ENCODE measurements at places on chromosomes 7 and 10.

GRCh38 chr7:26667514-26668133 is 196.8 kb downstream of the SKAP2 start:
- ATAC-seq: peak; percentile 100

DNA sequence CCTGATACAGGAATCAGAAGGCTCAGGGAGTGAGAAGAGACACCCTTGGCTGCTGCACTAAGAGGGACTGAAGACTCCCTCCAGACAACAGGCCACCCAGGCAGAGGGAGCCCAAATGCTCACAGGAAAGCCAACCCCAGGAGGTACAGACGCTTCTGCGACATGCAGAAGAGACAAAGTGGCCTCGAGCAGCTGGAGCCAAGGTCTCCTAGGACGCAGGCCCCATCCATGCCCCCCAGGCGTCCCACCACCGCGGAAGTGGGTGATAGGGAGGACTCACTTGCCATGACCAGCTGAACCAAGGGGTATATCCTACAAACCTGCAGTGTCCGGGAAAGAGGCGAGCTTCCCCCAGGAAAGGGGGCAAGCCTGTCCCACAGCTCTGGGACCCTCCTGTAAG is 56.9 kb downstream of the CTBP2 start:
- ATAC-seq: no peak

DNA sequence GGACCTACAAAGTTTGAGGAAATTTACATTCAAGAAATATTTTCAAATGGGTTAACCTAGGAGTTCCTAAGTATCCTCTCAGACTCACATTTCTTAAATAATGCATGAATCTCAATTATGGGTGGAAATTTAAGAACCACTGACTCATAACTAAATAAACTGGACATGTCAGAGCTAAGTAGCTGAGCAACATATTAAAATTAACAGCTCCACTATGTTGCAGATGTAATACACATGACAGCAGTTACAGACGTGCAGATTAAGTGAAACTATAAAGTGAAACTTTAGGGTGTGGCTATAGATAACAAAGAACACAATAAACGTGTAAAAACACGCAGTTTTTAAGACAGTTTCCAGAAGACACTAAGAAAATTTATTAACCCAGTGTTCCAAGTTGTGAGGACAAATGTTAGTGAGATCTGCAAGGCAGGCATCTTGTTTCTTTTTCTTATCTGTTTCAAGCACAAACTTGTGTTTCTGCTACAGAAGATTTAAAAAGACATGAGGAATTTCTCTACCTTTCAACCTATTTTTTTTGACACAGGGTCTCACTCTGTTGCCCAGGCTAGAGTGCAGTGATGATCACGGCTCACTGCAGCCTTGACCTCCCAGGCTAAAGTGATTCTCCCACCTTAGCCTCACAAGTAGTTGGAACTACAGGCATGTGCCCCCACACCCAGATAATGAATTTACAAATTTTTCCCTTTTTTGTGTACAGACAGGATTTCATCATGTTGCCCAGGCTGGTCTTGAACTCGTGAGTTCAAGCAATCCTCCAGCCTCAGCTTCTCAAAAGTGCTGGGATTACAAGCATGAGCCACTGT is 25.3 kb downstream of the DNMBP start:
- ATAC-seq: no peak

DNA sequence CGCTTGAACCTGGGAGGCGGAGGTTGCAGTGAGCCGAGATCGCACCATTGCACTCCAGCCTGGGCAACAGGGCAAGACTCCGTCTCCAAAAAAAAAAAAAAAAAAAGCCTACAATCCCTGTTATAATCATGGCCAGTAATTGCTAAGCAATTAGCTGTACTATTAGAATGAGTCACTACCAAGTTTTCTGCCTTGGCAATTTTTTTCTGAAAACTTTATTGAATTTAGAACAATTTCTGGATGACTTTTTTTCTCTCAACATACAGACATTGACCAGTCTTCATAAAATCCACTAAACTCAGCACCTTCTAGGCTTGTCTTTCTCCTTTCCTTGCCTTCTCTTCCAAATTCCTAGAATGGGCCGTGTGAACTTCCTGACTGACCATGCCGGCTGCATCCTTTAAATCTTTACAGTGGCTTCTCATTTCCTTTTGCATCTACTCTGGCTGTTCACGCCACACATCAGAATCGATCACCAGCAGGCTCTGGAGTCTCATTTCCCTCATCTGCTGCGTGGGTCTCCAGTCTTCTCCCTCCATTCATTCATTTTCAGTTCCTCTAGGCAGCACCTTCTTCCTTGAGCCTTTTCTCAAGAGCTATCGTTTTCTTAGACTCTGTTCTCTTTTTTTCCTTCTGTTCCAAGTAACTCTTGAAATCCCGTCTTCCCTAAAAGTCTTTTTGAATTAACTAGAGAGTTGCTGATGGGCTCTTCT is 107.9 kb downstream of the KAT6B start:
- no peak for ATAC-seq

DNA sequence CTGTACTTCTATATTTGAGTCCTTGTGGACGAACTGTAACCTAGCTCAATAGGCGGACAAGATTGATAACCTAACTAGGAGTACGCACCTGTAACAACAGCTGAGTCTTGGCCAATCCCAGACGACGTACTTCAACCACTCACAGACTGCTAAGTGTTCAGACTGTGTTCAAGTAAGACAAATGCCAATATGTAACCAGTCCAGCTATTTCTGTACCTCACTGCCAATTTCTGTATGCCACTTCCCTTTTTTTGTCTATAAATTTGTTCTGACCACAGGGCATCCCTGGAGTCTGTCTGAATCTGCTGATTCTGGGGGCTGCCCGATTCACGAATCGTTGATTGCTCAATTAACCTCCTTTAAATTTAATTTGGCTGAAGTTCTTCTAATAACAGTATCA is 32.2 kb downstream of the HACD1 start:
- ATAC-seq: no peak

DNA sequence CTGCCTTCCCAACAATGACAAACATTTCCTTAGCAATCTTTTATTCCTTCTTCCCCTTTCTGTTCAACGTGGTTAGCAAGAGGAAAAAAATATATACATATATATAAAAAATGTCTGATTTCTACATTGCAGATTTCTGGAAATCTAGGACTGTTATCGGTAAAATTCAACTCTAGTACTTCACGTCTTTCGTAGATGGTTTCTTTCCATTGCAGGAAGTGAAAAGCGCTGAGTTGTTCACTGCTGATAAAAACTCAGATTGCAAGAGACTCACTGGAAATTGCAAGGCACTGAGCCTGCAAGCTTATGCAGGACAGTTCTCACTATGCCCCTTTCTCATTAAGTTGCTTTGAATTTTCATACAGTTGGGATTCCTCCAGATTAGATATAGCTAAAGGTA is 23.9 kb downstream of the KIN start:
- ATAC-seq: no peak
